ENCODE measurements at places on chromosomes 3 and 15.

- DNase-seq = no peak
Measured at GRCh38 chr3:185552358-185552877, at the start of gene LIPH. LIPH (minus strand) TSS chr3:185552588; CDS start chr3:185552471, 117 bp downstream.

GRCh38 chr3:123141276-123141675, 60.5 kb upstream of the SEC22A start:
- no peak for DNase-seq

DNA sequence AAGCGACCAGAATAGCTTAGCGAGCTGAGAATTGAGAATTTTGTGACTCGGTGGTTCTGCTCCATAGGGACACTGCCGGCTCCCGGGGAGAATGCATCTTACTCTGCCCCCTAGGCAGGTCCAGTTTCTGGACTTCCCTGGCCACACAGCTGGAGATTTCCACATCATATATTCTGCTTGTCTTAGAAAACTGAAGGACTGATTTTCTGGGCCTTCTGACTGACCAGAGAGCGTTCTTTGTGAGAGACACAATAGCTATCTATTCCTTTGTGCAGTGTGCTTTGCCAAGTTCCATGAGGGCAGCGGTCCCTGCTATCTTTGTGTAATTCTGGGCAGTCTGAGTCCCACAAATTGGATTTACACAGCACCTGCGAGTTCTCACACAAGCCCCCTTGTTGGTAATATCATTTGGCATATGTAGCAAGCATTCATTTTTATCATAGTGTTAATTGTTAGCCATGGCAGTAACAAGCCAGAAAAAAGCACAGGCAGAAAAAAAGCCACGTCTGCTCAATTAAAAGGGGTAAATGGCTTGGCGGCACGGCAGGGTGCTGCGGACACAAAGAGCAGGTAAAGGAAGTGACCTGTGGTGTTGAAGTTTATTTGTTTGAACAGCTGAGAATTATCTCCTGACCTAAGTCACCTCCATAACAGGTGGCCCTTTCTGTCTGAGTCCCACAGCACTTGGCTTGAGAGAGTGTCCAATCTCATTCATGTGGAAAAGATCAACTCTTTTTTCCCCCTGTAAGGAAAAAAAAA, 688.7 kb downstream of the TUSC7 start:
- DNase-seq = no peak

DNA sequence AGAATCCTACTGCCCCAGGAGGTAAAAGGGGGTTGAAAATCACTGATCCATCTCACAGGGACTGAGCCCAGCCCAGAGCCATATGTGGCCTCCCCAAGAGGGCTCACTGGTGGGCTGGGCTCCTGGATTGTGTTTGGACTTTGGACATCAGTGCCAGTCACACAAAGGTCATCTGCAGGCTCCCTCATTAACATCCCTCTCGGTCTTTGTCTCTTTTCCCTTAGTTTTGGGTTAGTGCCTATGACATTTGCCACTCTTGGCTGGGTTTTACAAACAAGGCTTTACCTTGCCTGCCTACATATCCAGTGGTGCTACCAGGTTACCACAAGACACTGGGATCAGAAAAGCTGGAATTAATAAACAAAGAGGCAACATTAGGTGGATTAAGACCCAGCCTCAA, 27.9 kb downstream of the IFT122 start:
- no peak for DNase-seq

DNA sequence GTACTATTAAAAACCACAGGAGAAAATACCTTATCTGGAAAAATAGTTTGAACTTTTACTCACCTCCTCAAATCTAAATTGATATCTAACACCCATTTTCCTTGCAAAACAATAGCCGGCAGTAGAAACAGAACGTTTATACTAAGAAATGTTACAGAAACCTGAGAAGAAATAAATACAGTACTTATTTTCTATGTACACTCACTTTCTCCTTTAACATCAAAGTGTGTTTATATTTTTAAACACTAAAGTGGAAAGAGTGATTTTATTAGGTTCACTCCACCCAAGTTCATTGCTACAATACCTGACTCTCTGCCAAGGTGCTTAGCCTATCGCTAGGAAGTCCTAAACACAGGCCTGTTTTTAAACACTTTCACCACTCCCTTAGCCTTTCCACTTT, 87.8 kb upstream of the TJP1 start:
- DNase-seq = no peak

GRCh38 chr3:30954426-30954825, 60.0 kb upstream of the GADL1 start:
- DNase-seq = no peak

GRCh38 chr3:62501289-62501668, 127.9 kb upstream of the FEZF2 start:
- no peak for DNase-seq

DNA sequence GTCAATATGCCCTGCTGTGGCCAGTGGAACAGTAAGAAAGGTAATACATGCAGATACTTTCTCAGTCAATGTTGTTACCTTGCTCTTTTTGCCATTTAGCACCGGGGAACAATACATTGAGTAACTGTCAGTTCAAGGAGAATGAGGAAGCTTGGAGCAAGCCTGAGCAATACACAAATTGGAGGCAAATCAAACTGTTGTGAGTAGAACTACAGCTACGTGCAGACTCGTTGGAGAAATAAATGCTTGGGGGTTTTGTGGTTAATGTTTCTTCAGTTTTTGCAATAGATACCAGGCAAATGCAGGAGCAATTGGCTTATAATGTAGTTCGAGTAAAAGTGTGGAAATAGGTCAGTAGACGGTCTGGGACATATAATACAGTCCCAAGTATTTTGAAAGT, 587.3 kb upstream of the ROBO1 start:
- no peak for DNase-seq

DNA sequence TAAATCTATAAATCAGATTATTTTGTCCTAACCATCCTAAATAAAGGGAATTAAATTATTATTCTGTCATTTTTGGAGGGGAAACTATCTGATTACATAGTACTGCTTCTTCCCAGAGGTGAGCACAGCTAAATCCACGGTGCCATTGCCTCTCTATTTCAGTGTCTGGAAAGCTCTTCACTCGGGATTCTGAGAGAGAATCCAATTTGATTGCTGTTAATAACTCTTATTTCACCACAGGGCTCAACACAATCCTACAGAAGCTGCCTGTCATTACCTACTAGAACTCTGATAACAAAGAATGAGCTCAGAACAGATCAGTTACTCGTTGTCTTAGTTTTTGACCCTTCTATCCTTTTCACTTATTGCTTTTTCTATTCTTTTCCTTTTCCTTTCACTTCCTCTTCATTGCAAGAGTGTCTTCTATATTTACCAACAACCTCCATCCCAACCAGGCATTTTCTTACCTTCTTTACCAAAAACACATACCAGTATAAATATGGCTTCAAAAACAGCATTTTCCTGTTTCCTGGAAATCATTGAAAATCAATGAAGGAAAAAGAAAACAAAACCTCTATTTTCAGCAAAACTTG, 30.4 kb downstream of the OXNAD1 start:
- DNase-seq = no peak

GRCh38 chr3:81378552-81379293, 382.7 kb downstream of the GBE1 start:
- DNase-seq = no peak

DNA sequence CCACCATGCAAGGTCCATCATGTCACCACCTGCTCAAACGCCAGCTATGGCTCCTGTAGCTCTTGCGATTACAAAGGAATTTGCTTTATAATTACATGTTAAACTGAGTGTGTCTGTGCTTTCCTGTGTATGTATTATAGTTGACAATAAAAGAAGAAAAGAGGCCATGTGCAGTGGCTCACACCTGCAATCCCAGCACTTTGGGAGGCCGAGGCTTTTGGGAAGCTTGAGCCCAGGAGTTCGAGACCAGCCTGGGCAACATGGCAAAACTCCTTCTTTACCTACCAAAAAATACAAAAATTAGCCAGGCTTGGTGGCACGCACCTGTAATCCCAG, 27.0 kb downstream of the ATRIP start:
- DNase-seq = no peak

DNA sequence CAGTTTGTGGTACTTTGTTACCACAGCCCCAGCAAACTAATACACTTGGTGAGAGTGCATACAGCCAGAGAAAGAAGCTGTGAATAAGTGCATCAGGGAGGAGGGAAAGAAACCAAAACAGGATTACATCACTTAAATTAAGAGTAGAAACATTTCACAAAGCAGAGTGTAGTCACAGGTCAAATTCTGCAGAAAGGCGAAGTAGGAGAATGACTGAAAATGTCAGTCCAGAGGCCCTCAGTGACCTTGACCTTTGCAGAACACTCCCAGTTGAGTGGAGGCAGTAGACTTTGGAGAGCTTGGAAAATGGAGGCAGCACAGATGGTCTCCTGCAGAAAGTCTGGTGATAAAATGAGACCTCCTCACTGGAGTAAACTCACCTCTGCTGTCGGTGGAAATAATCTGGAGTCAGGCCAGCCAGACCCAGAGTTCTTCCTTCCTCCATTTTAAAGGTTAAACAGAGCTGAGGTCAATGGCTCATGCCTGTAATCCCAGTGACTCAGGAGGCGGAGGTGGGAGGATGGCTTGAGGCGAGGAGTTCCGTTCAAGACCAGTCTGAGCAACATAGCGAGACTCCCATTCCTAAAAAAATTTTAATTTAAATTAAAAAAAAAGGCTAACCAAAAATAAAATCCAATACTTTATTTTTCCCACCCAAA, 5.0 kb downstream of the CD86 start:
- DNase-seq = no peak

GRCh38 chr3:142117056-142117851, 32.1 kb downstream of the TFDP2 start:
- no peak for DNase-seq

GRCh38 chr3:194929578-194929960, 243.9 kb downstream of the FAM43A start:
- DNase-seq = no peak

DNA sequence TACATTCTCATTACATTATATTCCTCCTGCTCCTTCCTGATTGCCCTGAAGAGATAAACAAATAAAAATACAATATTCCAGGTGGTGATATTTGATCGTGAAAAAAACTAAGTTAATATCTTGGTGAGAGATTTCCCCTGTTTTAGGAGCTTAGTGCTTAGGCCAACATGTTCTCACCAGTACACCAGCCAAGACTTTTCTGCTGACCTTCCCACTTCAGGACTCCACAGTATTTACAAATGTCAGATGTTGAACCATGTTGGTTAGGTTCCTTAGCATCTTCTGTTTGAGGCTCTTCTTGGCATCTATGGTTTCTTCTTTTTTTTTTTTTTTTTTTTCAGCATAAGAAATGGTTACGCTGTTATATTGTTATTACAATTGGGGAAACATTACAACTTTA, 247.0 kb downstream of the IL5RA start:
- DNase-seq = no peak

Measured in D341Med (cell line).